ENCODE measurements at places on chromosomes 1 and 21.
A peak's percentile ranks its signal among the peaks of the same experiment; 100 is the strongest.

DNA sequence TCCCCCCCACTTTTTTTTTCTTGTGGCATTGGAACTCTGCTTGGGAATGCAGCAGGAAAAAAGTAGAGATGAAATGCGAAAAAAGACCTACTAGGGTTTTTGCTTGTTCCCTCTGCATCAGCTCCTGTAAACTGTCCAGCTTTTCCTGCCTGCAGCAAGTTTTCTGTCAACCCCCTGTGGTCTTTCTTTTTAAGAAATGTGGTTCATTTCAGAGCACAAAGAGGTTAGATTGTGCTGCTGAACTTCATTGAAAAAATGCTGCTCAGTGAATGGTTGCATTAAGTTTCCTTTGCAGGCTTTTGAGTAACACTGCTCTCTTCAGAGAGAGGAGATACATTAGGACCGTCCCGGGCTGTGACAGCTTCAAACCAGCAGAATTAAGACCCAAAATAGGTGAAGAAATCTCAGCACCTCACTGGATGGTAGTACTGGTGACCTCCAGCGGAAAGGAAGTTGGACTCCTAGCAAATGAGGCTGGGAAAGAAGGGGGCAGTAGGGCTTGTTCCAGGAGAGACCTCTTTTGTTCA is 80.7 kb downstream of the NDUFS5 start:
- no peak for DNase-seq

GRCh38 chr21:43733529-43734071 is 14.7 kb downstream of the PDXK start:
- no peak for DNase-seq

DNA sequence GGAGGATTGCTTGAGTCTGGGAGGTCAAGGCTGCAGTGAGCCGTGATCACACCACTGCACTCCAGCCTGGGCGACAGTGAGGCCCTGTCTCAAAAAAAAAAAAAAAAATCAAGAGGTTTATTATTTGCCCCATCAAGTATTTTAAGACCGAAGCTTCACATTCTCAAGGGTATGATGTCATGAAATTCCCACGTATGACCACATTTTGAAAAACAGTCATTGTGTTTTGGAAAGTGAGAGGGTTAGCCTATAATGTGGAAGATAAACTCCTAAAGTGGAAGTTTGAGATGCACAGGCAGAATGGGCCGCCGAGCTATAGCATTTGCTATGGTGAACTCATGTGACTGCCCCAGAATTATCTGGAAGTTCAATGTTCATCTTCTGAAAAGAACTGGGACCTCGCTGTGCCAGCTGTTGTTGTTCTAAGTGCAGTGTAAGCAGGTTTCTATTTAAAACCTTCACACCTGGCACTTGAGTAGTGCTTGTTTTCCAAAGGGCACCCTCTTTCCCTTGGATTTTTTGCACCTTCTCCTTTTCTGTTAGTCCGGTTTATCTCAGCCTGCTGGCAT is 96.9 kb upstream of the SLC25A33 start:
- no peak for DNase-seq

- DNase-seq: no peak
Measured at GRCh38 chr1:36775716-36776115, 258.6 kb downstream of the GRIK3 start.

GRCh38 chr1:167412072-167412471 is 106.3 kb downstream of the CD247 start:
- DNase-seq: no peak

DNA sequence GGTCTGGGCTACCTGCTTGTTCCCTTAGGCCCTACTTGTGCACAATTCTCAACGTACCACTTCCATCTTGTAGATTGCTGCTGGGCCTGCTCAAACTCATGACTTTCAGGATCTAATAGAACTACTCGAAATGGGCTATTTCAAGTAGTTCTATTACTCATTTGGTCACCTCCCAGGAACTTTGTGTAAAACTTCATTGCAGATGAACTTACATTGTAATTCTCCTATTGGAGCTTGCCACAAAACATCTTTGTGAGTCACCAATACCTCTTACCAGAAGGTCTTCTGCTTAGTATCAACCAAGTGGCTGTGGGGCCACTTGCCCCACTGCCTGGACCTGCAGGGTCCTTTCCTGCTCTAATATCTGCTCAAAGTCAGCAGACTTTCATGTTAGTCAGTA is 10.7 kb upstream of the MYOCOS start:
- DNase-seq: no peak

DNA sequence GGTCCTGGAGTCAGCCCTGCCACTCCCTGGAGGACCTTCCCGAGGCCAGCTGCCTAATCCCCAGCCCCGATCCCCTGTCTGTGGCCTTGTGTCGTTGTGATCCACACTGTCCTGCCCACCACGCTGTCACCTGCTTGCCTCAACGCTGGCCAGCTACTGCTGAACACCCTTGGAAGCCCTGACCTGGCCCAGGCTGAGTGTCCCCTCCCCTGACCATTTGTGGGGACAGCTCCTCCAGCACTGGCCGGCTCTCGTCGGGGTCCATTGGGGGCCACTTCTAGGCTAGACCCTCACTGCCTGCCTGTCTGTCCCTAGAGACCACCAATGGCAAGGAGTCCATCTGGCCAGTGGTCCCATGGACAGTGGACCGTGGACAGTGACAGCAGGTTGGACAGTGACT is 12.0 kb upstream of the UMODL1 start:
- DNase-seq: no peak

DNA sequence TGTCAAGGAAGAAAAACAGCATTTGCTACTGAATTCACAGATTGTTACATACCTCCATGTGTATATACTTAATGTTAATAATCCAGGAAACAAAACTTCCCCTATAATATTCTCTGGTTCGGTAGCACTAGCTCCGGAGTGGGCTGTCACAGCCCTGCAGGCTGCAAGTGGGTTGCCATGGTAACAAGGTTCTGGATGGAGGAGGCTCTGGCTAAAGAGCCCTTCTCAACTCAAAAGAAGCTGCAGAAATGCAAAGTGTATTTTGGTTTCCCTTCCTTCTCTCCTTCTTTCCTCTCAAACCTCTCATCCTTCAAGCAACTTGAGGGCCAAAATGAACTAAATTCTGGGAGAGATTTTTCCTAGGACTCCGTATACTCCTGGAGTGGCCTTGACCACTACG is 45.2 kb downstream of the ASTN1 start:
- no peak for DNase-seq

- DNase-seq: no peak
Measured at GRCh38 chr1:1487701-1488100, 16.1 kb downstream of the ATAD3B start.

DNA sequence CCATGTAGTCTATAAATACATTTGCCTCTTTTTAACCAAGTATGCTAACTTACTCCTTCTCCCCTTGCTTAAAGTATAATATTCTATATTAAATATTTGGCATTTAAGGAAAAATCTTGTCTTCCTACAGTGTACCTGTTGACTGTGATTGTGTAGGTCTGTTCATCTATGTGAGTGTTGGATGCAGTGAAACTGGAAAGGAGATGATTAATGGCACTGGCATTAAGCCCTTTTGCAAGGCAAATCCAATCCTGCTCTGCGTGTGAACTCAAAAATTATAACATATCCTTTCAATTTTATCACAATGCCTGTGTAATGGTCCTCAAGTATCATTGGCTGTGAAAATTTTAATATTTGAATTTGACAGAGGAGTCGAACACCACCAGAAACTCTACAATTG is 565.0 kb downstream of the KCNT2 start:
- DNase-seq: no peak

DNA sequence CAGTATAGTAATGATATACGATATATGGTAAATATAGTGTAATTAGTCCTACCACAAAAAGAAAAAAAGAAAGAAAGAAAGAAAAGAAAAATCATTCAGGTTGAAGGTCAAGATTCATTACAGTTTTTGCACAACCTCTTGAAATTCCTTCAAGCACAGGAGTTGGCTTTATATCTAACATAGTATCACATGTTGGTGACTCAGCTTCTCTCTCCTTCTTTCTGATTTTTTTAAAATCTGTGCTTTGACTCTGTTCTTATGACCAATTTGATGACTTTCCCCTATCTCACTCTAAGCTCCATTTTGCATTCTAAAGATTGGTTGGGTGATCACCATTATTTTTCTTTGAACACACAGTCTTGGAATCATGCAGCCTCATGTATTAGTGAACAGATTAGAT is 148.2 kb upstream of the COL11A1 start:
- no peak for DNase-seq

- DNase-seq: no peak
Measured at GRCh38 chr1:17581389-17582123, 42.1 kb downstream of the ARHGEF10L start.

GRCh38 chr1:58500043-58500442 is 46.5 kb downstream of the OMA1 start:
- DNase-seq: no peak

DNA sequence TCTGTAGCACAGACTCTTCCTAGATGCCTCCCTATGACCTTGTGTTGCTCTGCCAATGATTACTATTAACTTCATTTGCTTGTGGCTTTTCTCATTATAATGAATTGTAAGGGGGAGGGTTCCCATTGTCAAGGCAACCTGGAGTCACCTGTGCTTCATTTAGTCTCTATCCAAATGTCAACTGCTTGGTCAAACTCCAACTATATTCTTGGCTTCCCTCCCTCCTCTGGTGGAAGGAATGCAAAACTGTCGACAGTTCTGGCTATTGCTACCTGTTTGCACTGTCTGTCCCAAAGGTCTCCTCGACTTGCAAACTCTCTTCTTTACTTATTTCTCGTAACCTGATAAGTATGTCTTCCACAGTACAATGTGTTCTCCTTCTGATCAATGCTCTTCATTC is 100.3 kb downstream of the CACNA1E start:
- no peak for DNase-seq

- no peak for DNase-seq
Measured at GRCh38 chr21:43290421-43291346, 121.9 kb downstream of the CRYAA start.

DNA sequence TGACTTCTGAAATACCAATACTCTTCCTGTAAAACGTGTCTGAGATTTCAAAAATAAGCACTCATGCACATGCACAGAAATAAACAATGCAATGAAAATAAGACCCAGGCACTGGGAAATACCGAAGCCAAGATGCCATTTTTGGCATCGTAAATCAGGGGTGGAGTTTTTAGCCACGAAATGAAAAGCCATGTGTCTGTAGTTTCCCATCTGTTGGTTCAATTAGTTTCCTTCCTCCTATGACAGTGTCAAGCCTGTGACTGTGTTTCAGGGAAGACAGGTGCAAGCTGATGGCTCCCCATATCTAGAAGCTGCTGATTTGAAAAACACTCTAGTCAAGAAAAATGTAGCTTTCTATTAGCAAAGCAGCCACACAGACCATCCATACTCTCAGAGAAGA is 480.4 kb upstream of the CAMK1G start:
- DNase-seq: no peak

DNA sequence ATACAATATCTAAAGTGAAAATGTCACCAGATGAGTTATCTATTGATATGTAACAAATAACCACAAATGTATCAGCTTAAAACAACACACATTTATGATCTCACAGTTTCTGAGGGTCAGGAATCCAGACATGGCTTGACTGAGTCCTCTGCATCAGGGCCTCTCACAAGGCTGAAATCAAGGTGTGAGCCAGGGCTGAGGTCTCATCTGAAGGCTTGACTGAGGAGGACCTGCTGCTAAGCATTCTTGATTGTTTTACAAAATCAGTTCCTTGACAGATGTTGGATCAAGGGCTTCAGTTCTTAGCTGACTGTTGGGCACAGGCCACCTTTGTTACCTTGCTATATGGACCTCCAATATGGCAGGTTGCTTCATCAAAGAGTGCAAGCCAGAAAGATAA is 483.7 kb downstream of the CAMTA1 start:
- no peak for DNase-seq

GRCh38 chr1:19644681-19645410 is 735 bp downstream of the NBL1 start:
- peak; percentile 54 for DNase-seq

GRCh38 chr1:210616356-210616755 is 287.7 kb downstream of the HHAT start:
- no peak for DNase-seq

DNA sequence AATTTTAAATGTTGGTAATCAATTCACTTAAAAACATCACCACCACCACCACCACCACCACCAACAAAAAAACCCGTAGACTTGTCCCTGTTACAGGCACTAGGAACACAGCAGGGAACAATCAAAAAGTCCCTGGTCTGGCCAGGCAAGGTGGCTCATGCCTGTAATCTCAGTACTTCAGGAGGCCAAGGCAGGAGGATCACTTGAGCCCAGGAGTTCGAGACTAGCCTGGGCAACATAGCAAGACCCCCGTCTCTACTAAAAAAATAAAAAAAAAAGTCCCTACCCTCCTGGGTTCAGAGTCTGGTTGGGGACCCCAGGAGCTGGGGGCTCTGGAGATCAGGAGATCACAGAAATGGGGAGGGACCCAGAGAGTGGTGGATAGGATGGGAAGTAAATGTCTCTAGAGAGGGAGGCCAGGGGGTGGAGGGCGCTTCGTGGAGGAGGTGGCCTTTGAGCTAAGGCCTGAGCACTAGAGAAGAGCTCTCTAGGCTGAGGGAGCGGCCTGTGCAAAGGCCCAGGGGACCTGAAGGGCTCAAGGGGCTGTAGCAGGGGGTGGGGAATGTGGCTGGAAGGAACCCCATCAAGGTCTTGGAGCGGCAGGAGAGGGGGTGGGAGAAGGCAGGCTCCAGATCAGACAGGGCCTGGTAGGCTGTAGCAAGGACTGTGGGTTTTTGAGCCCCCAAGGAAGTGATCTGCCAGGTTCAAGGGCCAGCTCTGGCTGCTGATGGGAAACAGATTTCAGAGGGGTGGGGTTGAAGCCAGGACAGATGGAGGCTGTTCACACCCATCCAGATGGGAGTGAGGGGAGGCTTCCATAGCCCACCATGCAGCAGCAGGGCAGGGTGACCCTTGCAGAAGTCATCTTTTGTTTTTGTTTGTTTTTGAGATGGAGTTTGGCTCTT is 24.8 kb upstream of the VPS13D start:
- no peak for DNase-seq

- DNase-seq: no peak
Measured at GRCh38 chr1:235205687-235206086, 44.6 kb upstream of the RBM34 start.

DNA sequence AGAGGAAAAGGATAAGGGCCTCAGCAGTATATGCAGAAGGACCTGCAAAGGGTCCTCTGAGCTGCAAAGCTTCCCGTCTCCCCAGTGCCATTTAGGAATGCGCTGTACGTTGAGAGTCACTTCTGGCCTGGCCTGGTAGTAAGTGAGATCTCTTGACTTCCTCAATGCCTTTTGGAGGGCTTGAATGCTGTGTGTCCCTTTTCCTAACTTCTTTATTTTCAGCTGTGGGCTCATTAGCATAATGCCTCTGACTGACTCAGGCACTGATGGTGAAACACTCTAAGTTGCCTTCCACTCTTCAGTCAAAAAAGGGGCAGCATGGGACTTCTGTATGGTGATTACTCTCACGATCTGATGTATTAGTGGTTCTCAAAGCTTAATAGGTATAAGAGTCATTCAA is 49.9 kb downstream of the XCL1 start:
- no peak for DNase-seq

DNA sequence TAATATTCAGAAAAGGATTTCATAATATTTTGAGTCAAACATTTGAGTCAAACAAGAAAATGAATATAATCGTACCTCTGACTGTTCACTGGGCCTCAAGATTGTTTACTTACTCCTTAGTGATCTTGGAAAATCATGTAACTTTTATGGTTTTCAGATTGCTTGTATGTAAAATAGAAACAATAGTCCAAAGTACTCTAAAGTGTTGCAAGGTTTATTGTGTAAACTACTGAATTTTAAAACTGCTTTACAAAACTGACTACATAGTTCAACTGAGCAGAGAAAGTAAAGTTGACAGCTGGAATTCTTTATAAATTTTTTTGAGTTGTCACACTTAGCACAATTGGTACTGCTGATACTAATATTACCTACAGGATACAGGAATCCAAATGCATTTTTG is 931.0 kb downstream of the NCAM2 start:
- no peak for DNase-seq

GRCh38 chr1:239250353-239251035 is 135.9 kb upstream of the CHRM3 start:
- no peak for DNase-seq

Data from left cardiac atrium (tissue), 4 donors.